ENCODE measurements at places on chromosomes 7 and 10.

GRCh38 chr10:100732241-100732596, 13.2 kb upstream of the PAX2 start:
- no peak for DNase-seq

DNA sequence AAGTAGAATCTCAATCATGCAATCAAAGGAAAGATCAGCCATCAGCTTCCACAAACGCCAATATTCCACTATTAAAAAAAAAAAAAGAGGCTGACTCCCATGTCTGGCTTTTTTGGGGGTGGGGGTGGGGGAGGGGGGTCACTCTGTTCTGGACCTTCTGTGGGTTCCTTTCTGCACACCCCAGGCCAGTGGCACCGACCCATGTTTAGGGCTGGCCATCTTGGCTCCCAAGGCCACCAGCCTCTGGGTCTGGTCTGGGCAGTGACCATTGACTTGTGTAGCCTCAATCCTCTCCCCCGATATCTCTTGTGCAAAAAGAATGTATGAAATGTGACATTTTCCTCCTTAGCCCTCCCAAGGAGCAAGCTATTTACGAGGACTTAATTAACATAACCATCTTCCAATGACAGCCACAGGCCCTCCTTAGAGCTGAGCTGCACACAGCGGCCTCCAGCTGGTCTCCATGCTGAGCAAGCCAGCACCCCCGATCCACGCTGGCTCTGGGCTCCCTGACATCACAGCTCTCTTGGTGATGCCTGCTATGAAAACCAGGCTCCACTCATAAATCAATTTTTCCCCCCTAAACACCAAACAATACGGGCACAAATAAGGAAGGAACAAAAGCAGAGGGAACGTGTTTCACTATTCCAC, 100.1 kb downstream of the ZRANB1 start:
- DNase-seq, result no peak

DNA sequence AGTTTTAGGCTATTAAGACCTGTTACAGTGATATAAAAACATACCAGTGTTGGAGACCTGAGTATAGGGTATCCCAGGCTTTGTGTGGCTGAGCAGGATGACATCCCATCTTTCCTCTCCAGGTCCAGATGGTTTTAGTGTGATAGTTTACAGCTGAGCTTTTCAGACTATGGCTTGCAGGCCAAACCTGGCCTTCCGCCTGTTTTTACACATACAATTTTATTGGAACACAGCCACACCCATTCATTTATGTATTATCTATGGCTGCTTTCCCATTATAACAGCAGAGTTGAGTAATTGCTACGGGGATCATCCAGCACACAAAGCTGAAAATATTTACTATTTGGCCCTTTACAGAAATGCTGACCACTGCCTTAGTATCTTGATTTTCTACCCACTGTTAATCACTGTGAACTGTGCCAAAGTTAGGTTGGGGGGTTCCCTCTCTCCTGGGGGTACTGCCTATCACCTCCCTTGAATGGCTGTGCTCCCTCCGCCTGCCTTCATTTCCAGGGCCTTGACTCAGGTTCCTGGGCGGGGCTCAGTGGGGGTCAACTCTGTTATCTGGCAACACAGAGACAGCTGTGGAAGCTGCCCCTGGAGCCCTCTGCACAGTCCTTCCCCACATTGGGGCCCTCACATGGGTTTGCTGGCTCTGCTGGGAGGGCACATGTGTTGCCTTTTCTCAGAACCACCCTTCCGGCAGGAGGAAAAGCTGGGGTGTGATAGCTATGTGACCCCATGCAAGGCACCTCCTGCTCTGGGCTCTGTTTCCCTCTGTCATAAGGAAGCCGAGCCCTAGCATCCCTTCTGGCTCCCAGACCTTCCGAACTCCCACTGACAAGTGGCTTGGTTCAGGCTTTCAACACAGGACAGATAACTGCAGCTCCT, 40.3 kb upstream of the SH2D4B start:
- no peak for DNase-seq

DNA sequence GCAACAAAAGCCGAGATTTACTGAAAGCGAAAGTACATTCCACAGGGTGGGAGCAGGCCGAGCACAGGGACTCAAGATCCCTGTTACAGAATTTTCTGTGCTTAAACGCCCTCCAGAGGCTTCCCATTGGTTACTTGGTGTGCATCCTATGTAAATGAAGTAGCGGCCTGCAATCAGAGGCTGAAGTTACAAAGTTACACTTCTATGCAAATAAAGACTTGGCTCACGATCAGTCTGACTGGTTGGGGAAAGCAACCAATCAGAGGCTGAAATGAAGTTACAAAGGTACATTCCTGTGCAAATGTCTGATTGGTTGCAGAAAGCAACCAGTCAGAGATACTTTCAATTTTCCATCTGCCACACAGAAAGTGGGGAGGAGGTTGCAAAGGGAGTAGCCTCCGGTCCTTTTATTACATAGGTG, 4.1 kb downstream of the ACBD7 start:
- DNase-seq, result peak; percentile 90

GRCh38 chr7:107063245-107064120, 19.0 kb downstream of the PRKAR2B start:
- DNase-seq, result no peak

DNA sequence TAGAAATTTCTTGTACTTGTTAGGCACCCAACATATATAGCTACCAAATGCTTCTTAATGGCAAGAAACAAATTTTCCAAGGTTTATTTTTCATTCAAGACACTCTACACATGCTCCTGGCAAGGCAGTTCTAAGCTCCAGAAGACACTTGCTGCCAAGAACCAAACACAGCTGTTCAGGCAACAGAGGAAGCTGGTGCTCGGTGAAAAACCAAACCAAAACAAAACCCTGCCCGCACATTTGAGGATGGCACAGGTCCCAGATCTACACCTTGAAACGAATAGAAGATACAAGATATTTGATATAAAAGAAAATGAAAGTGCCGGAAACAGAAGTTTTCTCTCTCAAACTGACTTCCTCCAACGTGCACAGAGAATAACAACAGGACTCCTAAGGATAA, 4.9 kb upstream of the DNTT start:
- no peak for DNase-seq

DNA sequence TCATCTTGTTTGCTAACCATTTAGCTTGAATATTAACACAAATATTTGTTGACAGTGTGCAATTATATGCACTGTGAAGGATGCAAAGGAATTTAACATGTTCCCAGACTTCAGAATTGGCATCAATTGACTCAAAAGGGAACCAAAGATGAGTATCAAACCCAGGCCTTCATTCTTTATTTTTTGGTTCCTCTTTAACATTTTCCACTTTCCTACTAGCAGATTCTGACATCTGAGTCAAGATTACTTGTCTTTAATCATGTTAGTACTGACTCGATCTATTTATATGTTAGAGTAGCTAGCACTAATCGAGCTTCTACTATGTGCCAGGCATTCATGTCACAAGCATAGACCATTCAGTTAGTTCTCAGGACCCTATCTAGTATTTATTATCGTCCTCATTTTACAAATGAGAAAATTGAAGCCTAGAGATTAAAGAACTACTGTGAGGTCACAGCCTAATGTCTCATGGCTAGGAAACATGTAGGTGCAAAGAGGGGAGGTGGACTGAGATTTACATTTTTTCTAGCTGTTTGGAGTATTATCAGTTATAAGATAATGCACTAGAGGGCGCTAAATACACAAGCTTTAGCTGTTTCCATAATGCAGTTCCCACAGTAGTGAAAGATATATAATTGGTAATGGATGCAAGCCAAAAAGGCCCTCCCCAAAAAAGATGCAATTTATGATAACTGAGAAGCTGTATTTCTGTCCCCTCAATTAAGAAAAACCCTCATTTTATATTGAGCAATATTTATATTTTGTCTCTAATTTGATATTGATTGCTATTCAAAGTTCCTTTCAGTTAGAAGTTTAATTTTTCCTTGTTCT, 32.9 kb upstream of the KMT2E start:
- DNase-seq, result no peak

GRCh38 chr7:36951257-36951697, 227.0 kb upstream of the AOAH start:
- no peak for DNase-seq

GRCh38 chr10:69687426-69687825, 57.4 kb downstream of the FAM241B start:
- DNase-seq, result no peak

GRCh38 chr10:59362959-59363381, 621 bp upstream of the FAM13C start:
- peak; percentile 89 for DNase-seq

- DNase-seq, result no peak
Measured at GRCh38 chr7:80725181-80725611, 86.8 kb downstream of the CD36 start.

DNA sequence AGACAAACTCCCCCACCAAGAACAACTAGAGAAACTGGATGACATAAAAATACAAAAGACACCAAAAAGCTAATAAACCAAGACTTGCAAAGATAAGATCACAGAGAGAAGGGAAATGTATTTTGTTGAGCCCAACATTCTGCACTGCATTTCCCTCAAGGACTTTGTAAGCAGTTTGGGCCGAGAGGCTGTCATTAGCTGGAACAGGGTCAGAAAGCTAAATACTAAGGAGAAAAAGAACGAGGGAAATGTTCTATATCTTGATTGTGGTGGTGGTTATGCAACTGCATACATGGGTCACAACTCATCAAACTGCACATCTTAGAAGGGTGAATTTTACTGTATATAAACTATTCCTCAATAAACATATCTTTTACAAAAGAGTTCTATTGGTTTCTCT, 315.0 kb downstream of the IPMK start:
- DNase-seq, result no peak

DNA sequence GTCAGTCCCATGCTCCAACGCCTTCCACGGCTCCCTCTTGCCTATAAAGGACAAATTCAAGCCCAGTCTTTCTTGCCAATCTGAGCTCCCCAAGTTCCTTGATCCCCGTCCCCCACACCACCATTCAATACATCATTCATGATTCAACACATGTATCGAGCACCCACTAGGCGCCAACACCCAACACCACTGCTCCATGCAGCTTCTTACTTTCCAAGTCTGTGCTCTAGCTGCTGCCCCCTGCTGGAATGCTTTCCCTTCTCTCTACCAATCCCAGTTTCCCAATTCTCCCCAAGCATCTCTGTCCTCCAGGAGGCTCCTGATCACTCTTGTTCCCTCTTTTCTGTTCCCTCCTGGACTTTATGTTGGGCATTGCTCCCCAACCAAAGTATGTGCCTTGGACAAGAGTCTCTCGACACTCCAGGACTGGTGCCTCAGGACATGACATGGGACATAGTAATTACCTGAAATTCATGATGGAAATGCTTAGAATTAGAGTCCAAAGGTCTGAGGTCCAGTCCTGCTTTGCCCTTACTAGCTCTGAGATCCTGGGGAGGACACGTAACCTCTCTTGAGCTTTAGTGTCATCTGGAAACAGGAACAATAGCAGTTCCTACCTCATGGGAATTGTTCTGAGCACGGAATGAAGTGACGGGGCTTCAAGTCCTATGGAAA, 172.7 kb downstream of the NEURL1 start:
- peak; percentile 68 for DNase-seq

- no peak for DNase-seq
Measured at GRCh38 chr7:24883622-24884013, 96.4 kb downstream of the OSBPL3 start.

DNA sequence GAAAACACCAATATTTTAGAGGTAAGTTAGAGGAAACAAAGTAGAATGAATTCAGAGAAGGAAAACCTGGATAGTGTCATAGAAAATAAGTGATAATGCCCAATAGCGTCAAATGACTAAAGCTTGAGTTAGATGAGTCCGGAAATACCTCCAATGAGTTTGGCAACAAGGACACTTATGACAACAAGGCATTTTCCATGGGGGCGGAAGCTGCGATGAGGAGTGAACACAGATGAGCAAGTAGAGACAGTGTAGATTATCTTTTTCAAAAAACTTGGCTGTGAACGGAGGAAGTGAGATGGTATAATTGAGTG, 383 bp upstream of the R3HCC1L start:
- no peak for DNase-seq

DNA sequence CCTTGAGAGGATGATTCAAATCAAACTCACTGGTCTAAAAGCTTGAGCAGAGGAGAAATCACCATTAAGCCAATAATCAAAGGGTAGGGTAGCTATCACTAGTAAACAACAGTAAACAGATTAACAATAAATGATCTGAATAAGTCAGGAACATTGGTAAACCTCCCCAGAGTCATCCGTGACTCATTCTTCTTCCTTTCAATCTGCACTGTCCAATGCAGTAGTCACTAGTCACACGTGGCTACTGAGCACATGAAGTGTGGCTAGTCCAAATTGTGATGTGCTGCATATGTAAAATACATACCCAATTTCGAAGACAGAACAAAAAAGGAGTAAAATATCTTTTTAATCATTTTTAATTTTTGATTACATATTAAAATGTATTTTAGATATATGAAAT, 64.0 kb downstream of the ERCC6 start:
- DNase-seq, result no peak

DNA sequence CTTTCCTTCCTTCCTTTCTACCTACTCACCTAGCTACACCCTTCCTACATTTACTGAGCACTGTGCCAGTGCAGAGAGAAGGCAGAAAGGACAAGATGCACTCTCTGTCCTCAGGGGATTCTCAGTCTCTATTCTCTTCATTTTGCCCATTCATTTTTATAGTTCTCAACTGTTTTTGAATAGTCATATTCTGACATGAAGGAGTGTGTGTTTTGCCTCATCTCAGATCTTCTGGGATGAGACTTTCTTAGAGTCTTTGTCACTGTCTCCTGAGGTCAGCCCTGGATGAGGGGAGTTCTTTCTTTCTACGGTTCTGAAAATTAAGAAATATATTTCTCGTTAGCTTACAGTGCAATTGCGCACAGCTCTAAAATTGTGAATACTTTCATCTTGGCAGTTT, 21.3 kb downstream of the CLCN1 start:
- no peak for DNase-seq

GRCh38 chr7:20316706-20317105, 14.0 kb upstream of the ITGB8 start:
- DNase-seq, result no peak

- no peak for DNase-seq
Measured at GRCh38 chr10:70330671-70331070, 46.9 kb upstream of the NPFFR1 start.

GRCh38 chr10:1514681-1515080, 222.6 kb downstream of the ADARB2 start:
- no peak for DNase-seq

GRCh38 chr7:140036224-140036962, 26.4 kb downstream of the PARP12 start:
- no peak for DNase-seq

DNA sequence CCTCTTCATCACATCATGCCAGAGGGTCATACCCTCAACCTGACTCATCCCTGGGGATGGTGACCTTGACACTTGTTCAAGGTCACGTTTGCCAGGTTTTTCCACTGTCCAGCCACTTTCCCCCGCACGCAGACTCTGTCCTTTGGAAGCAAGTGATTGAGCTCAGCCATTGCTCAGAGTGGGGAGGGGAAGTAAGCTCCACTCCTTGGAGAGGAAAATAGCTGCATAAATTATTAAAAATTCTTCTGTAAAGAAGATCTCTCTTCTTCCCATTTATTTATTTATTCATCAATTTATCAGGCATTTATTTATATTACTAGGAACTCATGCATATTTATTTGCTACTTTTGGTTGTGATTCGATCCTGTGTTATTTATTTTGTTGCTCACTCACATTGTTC, 88.0 kb downstream of the GLRX3 start:
- no peak for DNase-seq

All from testis (tissue), 5 donors.